NCI-H510A treated with DMSO at 0.1 percent for 48 hours (cell line): ENCODE measurements at places on chromosomes 11 and 22.
A peak's percentile ranks its signal among the peaks of the same experiment; 100 is the strongest.

- DNase-seq: no peak
Measured at GRCh38 chr11:32448232-32448631, 12.9 kb upstream of the WT1 start.

GRCh38 chr11:391117-392017 lies 2.6 kb upstream of the PKP3 start:
- DNase-seq: no peak

DNA sequence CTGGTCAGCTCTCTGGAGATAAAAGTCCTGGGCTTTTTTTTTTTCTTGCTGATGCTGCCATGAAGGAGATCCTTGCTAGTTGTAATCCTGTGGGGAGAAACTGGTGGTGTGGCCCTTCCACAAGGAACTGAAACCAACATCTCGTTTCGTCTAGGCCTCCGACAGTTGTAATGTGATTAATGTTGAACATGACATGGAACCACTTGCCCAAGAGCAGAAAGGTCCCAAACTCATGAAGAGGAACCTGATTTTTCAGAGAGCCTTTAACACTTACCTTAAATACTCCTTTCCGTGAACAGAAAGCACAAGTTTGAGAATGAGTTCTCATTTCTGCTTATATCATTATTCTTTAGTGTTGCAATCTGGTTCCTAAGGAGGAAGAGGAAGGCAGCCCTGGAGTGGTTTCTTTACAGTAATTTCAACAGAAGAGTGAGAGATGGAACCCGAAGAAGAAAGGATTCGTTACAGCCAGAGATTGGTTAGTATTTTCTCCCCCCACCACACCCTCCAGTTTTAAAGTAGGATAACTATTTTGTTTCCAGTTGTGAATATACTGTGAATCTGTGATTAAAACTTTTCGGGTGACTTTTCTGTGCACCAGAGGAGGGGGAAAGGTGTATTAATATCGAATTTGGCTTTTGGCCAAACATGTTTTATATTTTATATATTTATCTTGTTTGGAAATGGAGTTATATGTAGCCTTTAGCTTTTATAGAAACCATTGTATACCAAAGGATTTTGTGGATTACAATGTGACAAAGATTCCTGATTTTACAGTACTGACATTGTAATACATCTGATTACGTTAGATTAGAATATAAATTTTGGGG lies 2.0 kb downstream of the KDM2A start:
- DNase-seq: peak; percentile 11

DNA sequence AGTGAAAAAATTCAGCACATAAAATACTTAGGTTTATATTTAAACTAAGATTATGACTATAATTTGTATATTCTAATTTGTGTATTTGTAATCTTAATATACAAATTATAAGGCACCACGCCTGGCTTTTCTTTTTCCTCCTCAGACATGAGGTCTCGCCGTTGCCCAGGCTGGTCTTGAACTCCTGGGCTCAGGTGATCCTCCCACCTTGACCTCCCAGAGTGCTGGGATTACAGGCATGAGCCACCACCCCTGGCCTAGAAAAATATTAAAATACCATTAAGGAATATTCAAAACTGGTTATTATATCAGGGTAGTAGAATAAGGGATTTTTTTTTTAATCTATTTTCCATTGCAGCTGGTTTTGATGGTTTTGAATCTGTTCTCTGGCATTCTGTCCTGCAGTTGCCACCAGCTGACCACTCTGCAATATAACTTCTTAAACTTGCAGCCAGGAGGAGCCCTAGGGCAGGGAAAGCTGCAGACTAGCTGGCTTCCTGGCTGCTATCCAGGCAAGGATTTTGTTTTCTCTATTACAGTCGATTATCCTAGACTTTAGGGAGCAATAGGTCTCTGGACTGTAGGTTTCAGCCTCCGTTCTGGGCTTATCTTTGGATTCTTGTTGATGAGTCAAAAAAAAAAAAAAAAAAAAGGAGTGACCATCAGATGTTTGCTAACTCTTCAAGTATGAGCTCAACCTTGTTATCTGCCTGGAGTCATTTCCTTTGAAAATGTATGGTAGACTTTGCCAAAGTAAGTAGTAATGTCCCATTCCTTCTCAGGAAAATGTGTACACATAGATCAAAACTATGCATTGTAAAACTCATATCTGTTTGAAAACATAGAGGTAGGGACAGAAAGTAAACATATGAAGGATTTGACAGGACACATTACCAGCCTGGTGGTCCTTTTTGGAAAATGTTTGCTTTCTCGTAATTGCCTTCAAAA lies 13.2 kb downstream of the POLA2 start:
- peak; percentile 73 for DNase-seq

GRCh38 chr11:94030059-94030458 lies 8.9 kb downstream of the HEPHL1 start:
- no peak for DNase-seq

GRCh38 chr11:129766898-129767604 lies 48.6 kb upstream of the TMEM45B start:
- peak; percentile 64 for DNase-seq

- no peak for DNase-seq
Measured at GRCh38 chr22:38311323-38311620, 6.0 kb downstream of the CSNK1E start.

- peak; percentile 95 for DNase-seq
Measured at GRCh38 chr11:72373163-72373562, 61.2 kb downstream of the CLPB start.

DNA sequence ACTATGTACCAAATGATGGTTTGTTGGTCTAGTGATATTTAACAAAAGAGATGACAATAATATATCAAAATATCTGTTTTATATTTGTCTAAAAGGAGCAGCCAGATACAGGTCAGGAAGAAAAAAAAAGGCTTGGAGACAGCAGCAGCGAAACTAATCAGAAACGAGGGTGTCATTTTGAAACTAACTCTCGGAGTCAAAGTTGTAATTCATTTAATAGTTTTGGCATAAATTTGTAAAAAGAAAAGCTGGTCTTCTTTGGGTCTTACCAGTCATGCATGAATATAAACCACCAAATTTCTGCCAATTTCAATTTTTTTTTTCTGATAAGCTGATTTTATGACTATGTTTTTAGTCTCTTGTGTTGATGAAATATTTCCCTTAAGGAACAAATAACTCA lies 25.5 kb downstream of the NPAT start:
- no peak for DNase-seq

DNA sequence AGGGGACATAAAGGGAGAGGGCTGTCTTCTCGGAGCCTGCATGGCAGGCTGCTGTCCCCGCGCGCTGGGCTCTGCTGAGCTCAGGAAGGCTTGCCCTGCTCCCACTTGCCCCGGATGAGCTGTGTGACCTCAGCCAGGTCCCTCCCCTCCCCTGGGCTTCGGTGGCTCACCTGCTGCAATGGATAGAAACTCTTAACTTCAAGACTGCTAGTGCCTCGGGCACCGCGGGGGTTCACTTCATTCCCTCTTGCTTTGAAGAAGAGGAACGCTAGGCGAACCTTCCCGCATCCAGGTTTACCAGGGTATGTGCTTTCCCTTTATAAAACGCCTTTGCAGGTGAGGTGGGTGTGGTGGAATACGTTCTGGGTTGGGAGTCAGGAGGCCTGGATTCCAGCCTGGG lies 115.0 kb downstream of the PHF21B start:
- no peak for DNase-seq

GRCh38 chr11:115958089-115959000 lies 454.1 kb upstream of the CADM1 start:
- DNase-seq: peak; percentile 54

- DNase-seq: no peak
Measured at GRCh38 chr11:28838741-28839140, 730.6 kb downstream of the METTL15 start.

DNA sequence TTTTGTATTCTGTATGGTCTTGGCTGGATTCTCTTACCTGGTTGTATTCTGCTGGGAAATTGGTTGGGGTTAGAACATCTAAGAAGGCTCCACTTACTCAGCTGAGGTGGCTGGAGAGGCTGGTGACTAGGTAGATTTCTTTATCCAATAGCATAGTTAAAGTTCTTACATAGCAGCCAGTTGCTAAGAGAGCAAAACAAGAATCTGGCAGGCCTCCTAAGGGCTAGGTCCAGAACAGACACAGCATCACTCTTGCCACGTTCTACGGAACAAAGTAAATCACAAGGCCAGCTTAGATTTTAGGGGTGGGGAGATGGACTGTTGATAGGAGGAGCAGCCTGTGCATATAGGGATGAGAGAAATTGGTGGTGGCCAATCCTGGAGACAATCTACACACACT lies 141.3 kb upstream of the CCDC90B start:
- DNase-seq: no peak

DNA sequence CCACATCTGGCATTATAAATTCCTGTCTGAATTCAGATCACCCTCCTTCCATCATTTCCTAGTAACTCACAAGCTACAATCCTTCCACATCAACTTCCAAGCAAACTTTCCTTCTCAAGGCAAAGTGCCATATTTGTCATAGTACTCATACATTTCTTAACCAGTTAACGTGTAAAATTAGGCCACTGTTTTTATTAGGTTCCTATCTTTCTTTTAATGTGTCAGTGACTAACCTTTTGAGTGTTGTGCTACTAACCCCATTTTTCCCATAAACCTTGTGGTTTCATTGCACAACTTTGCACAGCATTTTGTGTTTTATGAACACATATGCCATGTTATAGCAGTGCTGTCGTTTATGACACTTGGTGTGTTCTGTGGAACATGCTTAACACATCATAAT lies 90.1 kb downstream of the KIF18A start:
- no peak for DNase-seq

DNA sequence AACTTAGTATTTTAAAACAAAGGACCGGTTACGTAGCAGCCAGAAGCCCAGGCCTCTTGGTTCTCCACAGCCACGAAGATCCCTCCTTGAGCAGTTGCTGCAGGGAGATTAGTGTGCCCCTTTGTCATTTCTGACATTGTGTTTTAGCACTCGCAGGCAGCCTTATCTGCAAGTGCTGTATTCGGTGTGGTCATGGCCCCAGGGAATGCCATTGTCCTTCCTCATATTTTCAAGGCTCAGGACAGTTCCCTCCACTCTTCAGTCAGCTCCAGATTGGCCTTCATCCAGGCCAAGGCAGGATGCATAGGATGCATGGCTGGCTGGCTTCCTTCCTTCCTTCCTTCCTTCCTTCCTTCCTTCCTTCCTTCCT lies 88.5 kb downstream of the ZBTB16 start:
- DNase-seq: no peak

GRCh38 chr11:76786016-76786415 lies 2.9 kb downstream of the TSKU start:
- no peak for DNase-seq
